ENCODE measurements at places on chromosomes 5 and 9. TPM values are rescaled to one million over a fixed set of nuclear protein-coding genes. Genes with fewer than 3 reads are reported as not detected.
A peak's percentile ranks its signal among the peaks of the same experiment; 100 is the strongest.

Gene SMAD5
- total RNA-seq: 16.2 TPM

Gene MYOZ3
- 0.09 TPM for total RNA-seq

Gene IL31RA
- total RNA-seq: not detected

Gene PLK2
- 39.5 TPM for total RNA-seq

Gene CCDC192
- total RNA-seq: not detected

Gene ARL14EPL
- total RNA-seq: not detected

Gene GFI1B
- total RNA-seq: not detected

GRCh38 chr5:24906689-24907088 is 261.9 kb upstream of the CDH10 start:
- H3K27ac ChIP-seq: no peak overlapping the region
- no peak overlapping the region for H3K4me3 ChIP-seq
- no peak for DNase-seq
- no peaks in the 10 kb centered on the region for H3K4me1 ChIP-seq

GRCh38 chr5:142307146-142307890 is 17.5 kb downstream of the SPRY4 start:
- no peak for DNase-seq
- H3K4me3 ChIP-seq: no peak overlapping the region
- no peaks in the 10 kb centered on the region for H3K4me1 ChIP-seq
- no peaks in the 10 kb centered on the region for H3K27me3 ChIP-seq
- no peak overlapping the region for H3K27ac ChIP-seq

GRCh38 chr5:88540471-88541115 is 271.9 kb upstream of the TMEM161B start:
- no peaks in the 10 kb centered on the region for H3K4me1 ChIP-seq
- no peak for DNase-seq
- H3K27ac ChIP-seq: no peak overlapping the region
- H3K4me3 ChIP-seq: no peak overlapping the region
- H3K36me3 ChIP-seq: no peaks in the 10 kb centered on the region

GRCh38 chr9:14424983-14425382 is 111.0 kb upstream of the NFIB start:
- no peak for DNase-seq
- H3K27ac ChIP-seq: no peak overlapping the region
- H3K27me3 ChIP-seq: peaks cover 2% of the 10 kb centered on the region

DNA sequence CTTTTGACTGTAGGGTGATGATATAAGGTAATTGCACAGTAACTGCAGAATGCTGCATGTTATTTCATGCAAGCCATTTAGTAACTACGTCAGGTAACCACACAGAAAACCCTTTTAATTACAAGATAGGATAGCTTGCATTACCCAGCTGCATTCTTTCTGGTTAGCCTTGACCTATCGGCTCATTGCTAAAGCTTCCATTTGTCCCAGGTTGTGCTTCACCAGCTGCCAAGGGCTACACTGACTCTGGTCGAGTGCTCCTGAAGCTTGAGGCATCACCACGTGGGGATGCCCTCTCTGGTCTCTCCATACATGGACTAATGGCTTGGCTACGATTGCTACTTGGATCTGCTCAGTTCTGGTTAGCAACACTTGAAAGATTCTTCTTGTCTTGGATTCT is 81.1 kb upstream of the SLC12A2 start:
- no peak for DNase-seq
- H3K27me3 ChIP-seq: no peaks in the 10 kb centered on the region
- no peak overlapping the region for H3K27ac ChIP-seq

GRCh38 chr5:169954786-169955185 is 25.5 kb downstream of the INSYN2B start:
- H3K4me3 ChIP-seq: no peak overlapping the region
- no peak for DNase-seq
- H3K36me3 ChIP-seq: no peaks in the 10 kb centered on the region
- H3K27ac ChIP-seq: no peak overlapping the region
- H3K4me1 ChIP-seq: no peaks in the 10 kb centered on the region

DNA sequence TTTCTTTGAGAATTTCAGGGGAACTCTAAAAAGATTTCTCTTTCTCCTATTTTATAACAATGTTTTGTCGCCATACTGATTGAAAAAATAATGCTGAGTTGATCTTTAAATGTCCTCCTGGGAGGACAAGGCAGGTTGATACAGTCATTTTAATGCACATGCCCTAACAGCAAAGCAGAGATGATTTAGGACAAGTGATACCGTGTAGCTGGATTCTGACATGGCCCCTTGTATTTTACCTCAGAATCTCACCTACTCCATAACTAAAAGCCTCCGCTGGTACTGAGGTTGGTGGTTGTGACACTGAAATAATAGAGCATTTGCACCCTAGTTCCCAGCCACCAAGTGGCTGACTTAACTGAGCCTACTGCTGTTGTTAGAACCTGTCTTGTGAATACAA is 811 bp upstream of the LRRTM2 start:
- no peak overlapping the region for H3K4me3 ChIP-seq
- DNase-seq: no peak
- H3K27me3 ChIP-seq: no peaks in the 10 kb centered on the region
- H3K4me1 ChIP-seq: peaks cover 6% of the 10 kb centered on the region

DNA sequence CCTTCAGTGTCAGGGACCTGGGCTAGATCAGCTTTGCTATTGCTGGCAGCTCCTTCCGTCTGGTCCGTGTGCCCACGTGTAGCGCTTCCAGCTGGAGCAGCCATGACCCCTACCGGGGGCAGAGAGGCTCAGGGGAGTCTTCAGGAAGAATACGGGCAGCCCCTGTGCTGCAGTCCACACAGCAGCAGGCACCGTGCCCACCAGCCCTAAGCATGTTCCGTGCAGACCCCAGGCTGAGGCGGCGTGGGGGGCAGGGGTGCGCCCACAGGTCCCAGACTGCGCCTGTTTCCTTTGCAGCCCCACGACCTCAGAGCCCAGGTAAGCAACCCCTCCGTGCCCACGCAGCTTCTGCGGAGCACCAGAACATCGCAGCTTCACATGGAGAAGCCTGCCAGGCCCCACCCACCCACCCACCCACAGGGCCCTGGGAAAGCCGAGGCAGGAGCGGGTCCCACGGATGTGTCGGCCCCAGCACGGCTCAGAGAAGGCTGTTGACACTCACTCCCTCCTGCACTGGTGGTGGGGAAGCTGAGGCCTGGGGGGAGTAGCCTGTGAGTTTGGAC is 83.1 kb downstream of the KCNT1 start:
- H3K4me3 ChIP-seq: no peak overlapping the region
- no peaks in the 10 kb centered on the region for H3K4me1 ChIP-seq
- DNase-seq: no peak
- H3K27me3 ChIP-seq: no peaks in the 10 kb centered on the region
- H3K27ac ChIP-seq: no peak overlapping the region

- H3K36me3 ChIP-seq: no peaks in the 10 kb centered on the region
- no peak overlapping the region for H3K4me3 ChIP-seq
- H3K27me3 ChIP-seq: peaks cover 2% of the 10 kb centered on the region
- DNase-seq: no peak
- no peaks in the 10 kb centered on the region for H3K4me1 ChIP-seq
These were observed 14.3 kb downstream of the OTULINL start for GRCh38 chr5:14595891-14596290.

GRCh38 chr5:43772764-43773477 is 169.9 kb downstream of the NNT start:
- H3K27me3 ChIP-seq: no peaks in the 10 kb centered on the region
- no peak overlapping the region for H3K4me3 ChIP-seq
- no peak overlapping the region for H3K27ac ChIP-seq
- DNase-seq: no peak

DNA sequence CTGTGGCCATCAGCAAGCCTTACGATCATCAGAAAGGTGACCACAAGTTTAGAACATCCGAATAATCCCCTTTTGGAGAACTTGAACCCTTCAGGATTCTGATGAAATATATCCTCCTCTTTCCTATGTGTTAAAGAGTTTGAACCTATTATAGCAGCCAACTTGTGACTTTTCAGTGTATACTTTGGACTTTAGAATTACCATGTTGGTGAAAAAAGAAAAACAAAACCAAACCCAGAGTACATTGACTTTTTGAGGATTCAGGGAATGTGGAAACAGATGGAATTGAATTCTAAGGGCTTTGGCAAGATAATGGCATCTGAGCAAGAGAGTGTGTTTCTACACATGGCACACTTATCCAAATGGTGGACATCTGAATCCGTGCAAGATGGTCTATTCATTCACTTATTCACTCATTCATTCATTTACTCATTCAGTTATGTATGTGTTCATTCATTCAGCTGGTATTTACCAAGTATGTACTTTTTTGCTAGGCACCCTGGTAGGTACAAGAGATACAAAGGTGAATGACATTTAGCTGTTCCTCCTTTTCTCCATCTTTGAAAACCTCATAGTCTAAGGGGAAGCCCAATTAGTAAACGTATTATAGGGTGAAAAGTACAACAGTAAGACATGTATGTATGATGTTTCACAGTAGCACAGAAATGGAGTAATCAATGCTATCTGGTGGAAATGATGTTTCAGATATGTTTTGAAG is 91.8 kb downstream of the PRDM6 start:
- no peak overlapping the region for H3K4me3 ChIP-seq
- peak overlapping the region; percentile 16 for H3K27ac ChIP-seq
- no peaks in the 10 kb centered on the region for H3K27me3 ChIP-seq
- no peak for DNase-seq

DNA sequence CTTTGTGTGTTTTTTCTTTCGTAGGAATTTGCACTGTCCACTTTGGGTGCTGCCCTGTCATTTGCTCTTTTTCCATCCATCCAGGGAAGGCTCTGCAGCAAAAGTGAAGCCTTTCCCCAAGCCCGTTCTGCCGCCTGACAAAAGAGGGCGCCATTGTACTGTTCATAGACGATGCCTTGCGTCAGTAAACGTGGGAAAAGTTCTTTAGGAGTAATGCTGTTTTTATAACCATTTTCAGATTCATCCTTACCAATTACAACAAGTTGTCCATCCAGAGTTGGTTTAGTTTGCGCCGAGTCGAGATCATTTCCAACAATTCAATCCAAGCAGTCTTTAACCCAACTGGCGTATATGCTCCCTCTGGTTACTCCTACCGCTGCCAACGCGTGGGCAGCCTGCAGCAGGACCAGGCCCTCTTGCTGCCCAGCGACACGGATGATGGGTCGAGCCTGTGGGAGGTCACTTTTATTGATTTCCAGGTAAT is 34.3 kb upstream of the RPS23 start:
- H3K36me3 ChIP-seq: no peaks in the 10 kb centered on the region
- no peak overlapping the region for H3K4me3 ChIP-seq
- DNase-seq: peak; percentile 40
- no peaks in the 10 kb centered on the region for H3K27me3 ChIP-seq
- no peaks in the 10 kb centered on the region for H3K4me1 ChIP-seq

DNA sequence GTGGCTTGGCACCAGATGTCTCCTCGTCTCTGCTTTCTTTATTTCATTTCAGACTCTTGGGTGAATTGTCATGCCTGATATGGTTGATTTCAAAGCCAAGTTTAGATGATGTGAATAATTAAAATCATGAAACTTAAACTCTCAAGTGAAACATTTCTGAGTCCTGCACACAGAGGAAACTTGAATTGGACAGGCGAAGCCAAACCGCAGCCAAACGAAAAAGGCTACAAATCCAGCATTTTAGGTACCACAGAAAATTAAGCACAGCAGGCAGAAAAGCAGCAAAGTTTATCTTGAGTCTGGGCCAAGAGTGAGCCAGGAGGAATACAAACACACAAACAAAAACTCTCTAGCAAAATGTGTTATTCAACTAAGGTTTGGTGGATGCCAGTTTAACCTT is 659.8 kb upstream of the KLF4 start:
- no peak overlapping the region for H3K27ac ChIP-seq
- no peak for DNase-seq
- no peaks in the 10 kb centered on the region for H3K27me3 ChIP-seq
- no peaks in the 10 kb centered on the region for H3K36me3 ChIP-seq

DNA sequence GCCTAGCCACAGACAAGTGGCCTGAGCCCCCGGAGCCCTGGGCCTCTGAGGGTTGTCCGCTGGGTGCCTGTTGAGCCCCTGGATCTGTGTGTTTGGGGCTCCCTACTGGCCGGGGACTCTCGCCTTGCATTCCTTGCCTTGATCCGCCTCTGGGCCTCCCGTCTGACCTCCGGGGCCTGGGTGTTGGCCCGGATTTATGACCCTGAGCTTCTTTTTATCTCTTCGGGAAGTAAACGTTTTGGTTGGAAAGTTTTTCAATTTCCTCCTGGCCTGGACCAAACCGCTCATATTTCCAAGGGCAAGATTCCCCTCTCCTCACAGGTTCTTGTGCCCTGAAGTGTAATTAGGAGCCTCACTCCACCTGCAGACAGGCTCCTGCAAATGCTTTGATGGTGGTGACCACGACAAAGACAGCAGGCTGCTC is 69.3 kb upstream of the EGFLAM start:
- DNase-seq: no peak
- no peaks in the 10 kb centered on the region for H3K27me3 ChIP-seq
- H3K27ac ChIP-seq: no peak overlapping the region
- no peaks in the 10 kb centered on the region for H3K4me1 ChIP-seq

DNA sequence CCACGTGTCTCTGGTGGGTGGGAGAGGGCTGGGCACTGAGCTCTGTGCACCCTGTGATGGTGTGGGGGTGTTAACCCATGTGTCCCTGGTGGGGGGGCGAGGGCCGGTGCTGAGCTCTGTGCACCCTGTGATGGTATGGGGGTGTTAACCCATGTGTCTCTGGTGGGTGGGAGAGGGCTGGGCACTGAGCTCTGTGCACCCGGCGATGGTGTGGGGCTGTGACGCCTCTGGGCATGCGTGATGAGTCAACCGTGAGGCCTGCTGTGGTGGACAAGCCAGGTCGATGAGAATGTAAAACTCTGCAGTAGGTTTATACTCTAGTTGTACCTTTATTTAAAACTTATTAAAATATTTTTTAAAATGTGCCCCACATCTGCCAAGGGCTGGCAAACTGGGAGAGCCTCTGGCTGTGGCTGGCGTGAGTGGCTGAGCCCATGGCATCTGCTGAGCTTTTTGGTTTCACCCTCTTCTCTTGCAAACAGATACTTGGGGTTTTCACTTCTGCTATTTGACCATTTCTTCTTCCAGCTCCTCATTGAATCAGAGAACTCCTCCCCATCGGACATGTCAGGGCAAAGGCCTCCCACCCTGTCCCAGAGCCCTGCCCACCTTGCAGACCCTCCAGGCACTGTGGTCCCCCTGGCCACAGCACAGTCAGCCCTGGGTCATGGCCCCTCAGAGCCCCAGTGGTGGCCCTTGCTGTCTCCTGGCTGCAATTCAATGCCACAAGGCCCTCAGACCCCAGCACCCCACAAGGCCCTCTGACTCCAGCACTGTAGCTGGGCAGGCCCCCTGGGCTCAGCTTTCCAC is 18.5 kb upstream of the EXOC3 start:
- no peaks in the 10 kb centered on the region for H3K36me3 ChIP-seq
- H3K27ac ChIP-seq: no peak overlapping the region
- H3K4me1 ChIP-seq: no peaks in the 10 kb centered on the region
- no peaks in the 10 kb centered on the region for H3K27me3 ChIP-seq
- H3K4me3 ChIP-seq: no peak overlapping the region

Data from liver (tissue), 10 donors.